Stimulated activated CD8-positive, alpha-beta memory T cell treated with anti-CD3 and anti-CD28 coated beads, Interleukin-7, amount 100 ng/mL, for 24 hours (primary cell): ENCODE measurements at places on chromosomes 13 and 19.

- no peak for DNase-seq
These were observed 70.2 kb downstream of the COL4A2 start for GRCh38 chr13:110377178-110377825.

GRCh38 chr19:11223200-11223599 is 16.2 kb upstream of the ANGPTL8 start:
- no peak for DNase-seq

DNA sequence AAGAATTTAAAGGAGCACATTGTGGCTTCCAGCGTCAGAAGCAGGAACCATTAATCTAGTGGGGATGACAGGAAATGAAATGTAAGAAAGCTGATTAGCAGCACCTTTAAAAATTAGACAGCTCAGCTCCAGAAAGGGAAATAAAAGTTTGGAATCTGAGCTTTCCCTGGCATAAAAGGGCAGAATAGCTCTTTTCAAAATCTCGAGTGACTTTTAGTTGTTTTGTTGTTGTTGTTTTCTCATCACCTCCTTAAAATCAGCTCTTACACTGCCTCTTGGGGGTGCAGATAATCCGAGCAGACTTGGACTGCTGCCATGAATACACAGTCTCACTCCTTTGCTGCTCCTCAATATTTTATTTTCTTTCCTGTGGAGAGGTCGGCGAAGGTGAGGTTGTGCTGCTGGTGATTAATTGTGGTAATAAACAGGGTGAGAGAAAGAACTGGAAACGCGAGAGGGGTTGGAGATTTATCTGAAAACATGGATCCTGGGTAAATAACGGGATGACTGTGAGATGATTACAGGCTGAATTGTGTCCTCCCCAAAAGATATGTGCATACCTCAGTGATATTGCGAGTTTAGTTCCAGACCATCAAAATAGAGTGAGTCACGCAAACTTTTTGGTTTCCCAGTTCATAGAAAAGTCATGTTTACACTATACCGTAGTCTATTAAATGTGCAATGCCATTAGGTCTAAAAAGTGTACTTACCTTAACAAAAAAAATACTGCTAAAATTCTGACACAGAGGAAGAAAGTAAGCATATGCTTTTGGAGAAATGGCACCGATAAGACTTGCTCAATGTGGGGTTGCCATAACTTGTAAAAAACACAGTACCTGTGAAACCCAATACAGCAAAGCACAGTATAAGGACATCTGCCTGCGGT is 787.7 kb downstream of the UQCRFS1 start:
- DNase-seq = no peak

DNA sequence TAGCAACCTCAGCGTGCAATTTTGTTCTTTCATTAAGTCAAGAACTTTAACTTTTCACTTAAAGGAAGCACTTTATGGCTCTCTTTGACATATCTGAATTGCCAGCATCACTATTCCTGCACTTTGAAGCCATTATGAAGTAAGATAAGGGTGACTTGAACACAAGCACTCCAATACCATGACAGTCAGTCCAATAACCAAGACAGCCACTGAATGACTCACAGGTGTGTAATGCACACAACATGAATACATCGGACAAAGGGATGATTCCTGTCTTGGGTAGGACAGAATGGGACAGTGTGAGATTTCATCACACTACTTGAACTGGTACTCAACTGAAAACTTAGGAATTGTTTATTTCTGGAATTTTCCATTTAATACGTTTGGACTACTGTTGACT is 233.7 kb upstream of the IPO5 start:
- DNase-seq = no peak

- no peak for DNase-seq
These were observed 5.0 kb upstream of the MADCAM1 start for GRCh38 chr19:491146-491741.

GRCh38 chr19:46406976-46407375 is 6.4 kb downstream of the CCDC8 start:
- DNase-seq = no peak

- no peak for DNase-seq
These were observed 1044.1 kb downstream of the EFNB2 start for GRCh38 chr13:105491345-105491744.

GRCh38 chr13:23889615-23890607 is 711 bp upstream of the MIPEP start:
- no peak for DNase-seq

DNA sequence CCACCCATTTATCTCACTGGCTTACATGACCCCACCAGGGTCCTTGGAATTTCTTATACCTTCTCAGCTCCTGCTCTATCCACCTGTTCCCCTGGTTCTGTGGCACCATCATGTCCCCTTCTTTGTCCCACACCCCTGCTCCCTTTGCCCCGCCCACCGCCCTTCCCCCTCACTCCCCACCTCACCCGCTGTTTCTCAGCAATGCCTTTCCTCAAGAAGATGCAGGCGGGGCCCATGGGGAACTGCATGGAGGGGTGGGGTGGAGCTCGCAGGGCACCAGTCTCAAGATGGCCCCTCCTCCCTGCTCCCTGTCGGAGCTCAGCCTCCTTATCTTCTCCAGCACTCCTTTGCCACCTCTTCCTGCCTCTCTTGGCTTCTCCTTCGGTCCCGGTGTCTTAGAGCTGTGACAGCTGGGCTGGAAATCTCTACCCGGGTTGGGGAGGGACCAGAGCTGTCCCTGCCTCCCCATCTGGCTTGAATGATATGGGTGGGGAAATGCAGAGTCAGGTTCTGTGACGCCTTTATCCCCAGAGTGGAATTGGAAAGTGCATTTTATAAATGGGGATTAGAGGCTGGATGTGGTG is at the start of gene CABP5:
Gene CABP5, minus strand, starts transcription at position 405 of the 584 bp plus-strand sequence. Its CDS starts 157 bp downstream, at position 248.
- no peak for DNase-seq

DNA sequence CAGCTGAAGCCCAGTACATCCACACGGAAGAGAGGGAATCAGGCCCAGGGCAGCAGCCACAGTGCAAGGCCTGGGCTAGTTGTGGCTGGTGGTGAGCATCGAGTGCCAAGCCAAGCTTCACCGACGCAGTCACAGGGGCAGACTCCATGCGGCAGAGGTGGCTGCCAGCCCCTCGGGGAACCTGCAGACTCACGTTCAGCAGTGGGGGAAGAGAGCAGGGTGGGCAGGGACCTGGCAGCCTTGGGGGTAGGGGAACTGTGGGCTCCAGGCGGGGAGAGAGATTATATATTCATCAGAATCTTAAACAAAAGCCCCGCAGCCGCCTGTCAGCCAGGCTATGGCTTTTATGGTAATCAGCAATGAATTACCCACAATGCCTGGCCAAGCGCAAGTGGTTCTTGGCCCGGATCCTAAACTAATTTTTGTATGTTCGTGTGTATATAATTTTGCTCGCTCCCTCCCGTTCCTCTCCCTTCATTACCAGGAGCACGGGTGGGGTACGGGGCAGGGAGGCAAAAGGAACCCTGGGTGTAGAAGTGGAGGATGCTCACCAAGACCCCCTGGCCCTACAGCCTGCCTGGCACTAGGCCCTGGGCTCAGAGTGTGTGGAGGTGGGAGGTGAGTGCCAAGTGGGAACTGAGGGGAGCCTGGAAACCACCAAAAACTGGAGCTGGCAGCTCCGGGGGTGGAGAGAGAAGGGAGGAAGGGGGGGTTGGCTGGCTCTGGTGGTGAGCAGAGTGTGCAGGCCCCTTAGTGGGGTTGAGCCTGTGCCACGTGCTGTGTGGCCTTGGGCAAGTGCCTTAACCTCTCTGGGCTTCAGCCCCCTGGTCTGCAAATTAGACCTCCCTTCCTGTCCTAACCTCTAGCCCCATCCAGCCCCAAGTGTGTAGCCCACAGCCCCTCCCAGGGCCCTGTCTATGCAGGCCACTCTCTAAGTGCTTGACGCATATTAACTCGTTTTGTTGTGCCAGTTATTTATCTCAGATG is 31.9 kb downstream of the PTPRS start:
- DNase-seq = no peak

GRCh38 chr13:112184261-112184660 is 117.3 kb downstream of the SOX1 start:
- DNase-seq = no peak

GRCh38 chr19:46205183-46205984 is 24.2 kb upstream of the IGFL1 start:
- no peak for DNase-seq

- no peak for DNase-seq
These were observed 286.1 kb downstream of the SPRY2 start for GRCh38 chr13:80054806-80055205.

DNA sequence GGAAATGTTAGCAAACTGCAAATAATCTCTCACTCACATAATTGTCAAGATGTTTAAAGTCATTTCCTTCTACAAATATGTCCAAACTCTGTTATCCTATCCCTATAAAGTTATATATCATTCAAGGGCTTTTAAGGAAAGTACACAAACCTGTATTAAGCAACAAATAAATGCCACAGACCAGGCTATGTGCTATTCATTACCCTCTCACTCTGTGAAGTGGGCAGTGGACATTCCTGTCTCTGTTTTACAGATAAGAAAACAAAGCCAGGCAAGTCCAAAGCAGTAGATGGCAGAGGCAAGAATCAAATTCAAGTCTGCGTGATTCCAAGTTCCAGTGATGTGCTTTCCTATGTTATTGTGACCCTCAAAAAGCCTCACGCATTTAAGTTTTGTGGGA is 140.6 kb downstream of the LHFPL6 start:
- no peak for DNase-seq

GRCh38 chr13:73767747-73768315 is 366.4 kb downstream of the KLF12 start:
- no peak for DNase-seq

- DNase-seq = no peak
These were observed 369.4 kb downstream of the LIG4 start for GRCh38 chr13:107845911-107846310.

- no peak for DNase-seq
These were observed 330.4 kb upstream of the NBEA start for GRCh38 chr13:34611671-34612070.

DNA sequence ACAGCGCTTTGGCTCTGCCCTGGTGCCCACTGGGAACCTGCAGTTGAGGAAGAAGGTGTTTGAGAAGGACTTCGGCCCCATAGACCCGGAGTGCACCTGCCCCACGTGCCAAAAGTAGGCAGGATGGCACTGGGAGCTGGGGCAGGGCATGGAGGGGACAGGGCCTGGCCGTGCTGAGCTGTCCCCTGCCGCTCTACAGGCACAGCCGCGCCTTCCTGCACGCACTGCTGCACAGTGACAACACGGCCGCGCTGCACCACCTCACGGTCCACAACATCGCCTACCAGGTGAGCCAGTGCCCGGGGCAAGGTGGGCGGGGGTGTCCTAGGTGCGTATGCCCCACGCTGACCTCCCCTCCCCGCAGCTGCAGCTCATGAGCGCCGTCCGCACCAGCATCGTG is 5.1 kb upstream of the DNM2 start:
- no peak for DNase-seq

DNA sequence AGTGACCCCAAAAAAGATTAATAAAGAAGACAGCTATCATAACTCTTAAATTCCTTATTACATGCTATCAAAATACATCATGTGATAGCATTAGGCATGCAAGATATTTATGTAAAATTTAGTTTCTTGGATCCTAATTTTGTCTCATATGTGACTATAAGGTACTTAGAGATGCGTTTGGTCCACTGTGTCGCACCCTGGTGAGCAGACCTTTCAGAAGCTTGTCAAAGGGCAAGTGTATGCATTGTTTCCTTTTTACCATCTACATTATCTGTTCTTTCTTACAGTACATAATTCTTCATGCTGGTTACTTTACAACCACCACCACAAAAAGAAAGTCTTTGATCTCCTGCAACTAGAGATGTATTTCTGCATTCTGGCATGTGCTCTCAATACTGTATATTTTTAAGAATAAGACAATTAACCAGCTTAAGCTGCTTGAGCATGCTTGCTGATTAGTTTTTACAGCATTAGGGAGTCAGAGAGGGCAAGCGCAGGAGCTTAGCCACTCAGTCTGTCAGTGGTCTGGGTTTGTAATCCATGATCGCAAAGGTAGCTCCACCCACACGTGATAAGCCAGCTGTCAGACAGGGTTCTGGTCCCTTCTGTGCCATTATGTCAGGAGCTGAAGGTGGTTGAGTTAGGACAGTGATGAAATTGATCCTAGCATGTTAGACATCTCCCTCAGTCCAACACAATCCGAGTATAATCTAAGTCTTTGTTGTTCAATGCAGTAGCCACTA is 500.9 kb downstream of the MYO16 start:
- no peak for DNase-seq

GRCh38 chr13:75440100-75440499 is 41.9 kb downstream of the TBC1D4 start:
- no peak for DNase-seq

GRCh38 chr19:46191972-46192371 is 37.6 kb upstream of the IGFL1 start:
- no peak for DNase-seq

DNA sequence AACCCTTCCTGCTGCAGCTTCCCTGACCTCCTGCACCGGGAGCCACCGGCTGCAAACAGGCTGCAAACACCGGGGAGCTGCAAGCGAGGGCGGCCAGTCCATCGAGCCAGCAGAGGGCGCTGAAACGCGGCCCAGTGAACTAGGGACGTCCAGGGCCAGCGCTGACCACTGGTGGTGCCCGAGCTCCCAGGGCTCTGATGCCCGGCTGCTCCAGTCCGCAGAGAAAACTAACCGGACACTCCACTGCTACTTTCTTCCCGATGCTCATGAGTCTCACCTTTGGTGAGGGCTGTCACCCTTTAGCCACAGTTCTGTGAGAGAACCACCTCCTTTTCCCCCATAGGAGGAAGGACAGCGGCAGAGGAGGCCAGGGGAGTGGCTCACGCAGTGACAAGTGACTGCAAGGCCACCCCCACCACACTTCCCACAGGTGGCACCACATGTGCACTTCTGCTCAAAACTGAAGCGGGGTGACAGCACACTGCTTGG is 82.8 kb upstream of the MTIF3 start:
- no peak for DNase-seq

DNA sequence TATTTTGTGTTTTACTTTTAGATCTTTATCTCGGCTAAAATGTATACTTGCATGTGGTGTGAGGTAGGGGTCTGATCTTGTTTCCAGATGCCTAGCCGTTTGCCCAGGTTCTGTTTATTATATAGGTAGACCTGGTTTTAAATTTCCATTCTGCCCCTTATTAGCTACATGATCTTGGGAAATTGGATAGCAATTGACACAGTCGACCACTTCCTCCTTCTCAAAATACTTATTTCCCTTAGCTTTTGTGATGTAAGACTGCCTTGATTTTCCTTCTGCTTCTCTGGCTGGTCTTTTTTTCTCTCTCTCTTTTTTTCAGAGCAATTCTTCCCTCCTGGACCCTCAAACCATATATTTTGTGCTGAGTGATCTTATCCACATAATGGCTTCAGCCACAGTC is 3.0 kb upstream of the PGLYRP1 start:
- no peak for DNase-seq

GRCh38 chr19:29666578-29667386 is 1.5 kb downstream of the PLEKHF1 start:
- DNase-seq = no peak
